ENCODE measurements at places on chromosomes 11 and 22. TPM values are rescaled to one million over a fixed set of nuclear protein-coding genes. Genes with fewer than 3 reads are reported as not detected.

The TMPRSS5 gene
- total RNA-seq = not detected

The SMDT1 gene
- 16.6 TPM for total RNA-seq

The C11orf16 gene
- total RNA-seq = not detected

DNA sequence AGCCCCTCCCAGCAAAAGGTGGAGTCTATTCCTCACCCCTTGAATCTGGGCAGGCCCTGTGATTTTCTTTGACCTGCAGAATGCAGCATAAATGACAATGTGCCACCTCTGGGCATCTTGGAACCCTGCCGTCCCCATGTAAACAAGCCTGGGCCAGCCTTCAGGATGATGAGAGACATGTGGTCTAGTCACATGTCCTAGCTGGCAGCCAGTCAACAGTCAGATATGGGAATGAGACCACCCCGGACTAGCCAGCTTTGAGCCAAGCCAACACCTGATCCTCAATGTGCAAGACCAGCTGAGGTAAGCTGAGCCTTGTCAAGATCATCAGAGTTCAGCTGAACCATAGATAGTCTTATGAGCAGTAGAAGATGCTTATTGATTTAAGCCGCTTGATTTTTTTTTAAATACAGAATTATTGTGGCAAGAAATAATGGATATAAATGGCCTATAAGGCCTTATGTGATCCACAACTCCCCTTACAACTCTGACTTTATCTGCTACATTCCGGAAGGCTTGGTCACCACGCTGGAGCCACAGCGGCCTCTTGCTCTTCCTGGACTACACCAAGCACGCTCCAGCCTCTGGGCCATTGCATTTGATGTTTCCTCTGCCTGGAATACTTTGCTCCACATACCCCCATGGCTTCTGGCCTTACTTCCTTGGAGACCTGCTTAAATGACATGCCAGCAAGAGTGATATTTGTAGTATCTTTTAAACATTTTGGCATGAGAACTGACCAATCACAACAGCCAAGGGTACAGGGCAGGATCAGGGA lies 225.9 kb upstream of the SESN3 start:
- no peak for DNase-seq

DNA sequence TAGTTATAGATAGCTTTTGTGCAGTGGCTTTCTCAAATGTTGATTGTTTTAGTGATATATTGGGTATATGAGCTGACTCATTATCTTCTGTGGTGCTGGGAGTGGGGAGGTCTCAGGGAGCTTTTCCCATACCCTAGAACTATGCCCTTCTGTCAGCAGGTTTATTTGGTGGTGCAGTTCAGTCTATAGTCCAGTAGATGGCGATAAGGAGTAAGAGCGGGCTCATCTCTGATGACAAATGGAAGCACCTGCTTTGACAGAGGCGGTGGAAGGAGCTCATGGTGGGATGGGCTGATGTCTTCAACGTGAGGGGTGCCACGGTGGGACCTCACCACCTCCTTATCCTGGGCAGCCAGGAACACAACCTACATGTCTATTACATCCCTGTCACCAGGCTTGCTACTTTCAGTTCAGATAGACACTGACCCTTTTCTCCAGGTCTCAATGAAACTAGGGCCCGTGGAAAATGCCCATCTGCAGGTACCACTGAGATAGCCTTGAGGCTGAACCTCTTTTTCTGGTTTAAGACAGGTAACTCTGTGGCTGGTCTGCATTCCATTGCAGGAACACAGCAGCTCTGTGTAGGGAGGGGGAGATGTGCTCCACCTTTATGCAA lies 13.0 kb upstream of the OR6A2 start:
- DNase-seq = no peak

DNA sequence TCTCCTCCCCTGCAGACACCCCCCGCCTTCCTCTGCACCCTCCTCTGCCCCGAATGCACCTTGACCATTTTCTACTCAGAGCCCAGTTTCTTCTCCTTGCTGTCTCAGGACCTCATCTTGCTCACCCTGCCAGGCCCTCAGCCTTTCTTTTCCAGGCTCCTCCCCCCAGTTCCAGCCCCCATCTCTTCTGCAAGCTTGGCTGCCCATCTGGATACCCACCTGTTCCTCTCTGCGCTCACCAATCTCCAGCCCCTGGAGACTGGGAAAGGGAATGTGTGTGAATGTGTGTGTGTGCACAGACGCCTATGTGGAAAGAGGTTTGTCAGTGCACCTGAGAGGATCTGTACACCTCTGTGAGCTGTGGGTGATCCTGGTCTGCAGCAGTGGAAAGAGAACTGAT lies 36.4 kb downstream of the SLC22A12 start:
- DNase-seq = no peak

- no peak for DNase-seq
Observed at GRCh38 chr11:12188548-12189317, 78.3 kb downstream of the MICAL2 start.

DNA sequence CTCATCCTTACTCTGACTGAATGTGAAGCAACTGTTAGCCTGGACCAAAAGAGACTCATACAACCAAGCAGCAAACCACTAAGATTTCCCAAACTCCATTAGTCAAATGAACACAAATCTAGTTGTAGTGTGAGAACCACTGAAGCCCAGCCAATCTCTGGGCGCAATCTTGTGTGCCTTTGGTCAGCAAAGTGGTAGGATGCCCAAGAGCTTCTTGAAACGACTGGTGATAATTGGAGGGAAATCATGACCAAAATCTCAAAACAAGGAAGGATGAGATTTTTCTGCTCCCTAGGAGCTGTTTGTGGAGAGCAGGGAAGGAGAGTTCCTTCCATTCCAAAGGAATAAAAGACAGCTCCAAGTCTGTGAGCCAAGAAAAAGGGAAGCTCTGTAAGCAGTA lies 24.0 kb downstream of the F2 start:
- DNase-seq = no peak

DNA sequence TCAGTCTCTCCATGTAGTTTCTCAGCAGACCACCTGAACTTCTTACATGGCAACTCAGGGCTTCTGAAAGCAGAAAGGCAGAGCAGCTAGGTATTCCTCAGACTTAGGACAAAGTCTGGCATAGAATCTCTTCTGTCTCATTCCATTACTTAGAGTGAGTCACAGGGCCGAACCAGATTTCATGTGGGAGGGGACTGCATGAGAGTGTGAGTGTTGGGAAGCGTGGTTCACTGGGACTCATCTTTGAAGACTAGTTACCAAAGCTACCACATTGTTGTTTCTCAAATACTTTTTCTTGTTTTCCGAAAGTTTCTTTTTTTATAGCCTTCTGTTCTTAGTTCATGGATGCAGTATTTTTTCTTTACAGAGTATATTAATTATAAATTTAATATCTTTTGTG lies 36.1 kb upstream of the SCN3B start:
- DNase-seq = no peak

- DNase-seq = no peak
Observed at GRCh38 chr11:96222102-96222501, 120.9 kb downstream of the MAML2 start.

GRCh38 chr11:58525037-58525614 lies 17.2 kb upstream of the OR5B21 start:
- no peak for DNase-seq

Measured in Peyer's patch (tissue), 4 donors.